ENCODE measurements at places on chromosomes 2 and 18.

DNA sequence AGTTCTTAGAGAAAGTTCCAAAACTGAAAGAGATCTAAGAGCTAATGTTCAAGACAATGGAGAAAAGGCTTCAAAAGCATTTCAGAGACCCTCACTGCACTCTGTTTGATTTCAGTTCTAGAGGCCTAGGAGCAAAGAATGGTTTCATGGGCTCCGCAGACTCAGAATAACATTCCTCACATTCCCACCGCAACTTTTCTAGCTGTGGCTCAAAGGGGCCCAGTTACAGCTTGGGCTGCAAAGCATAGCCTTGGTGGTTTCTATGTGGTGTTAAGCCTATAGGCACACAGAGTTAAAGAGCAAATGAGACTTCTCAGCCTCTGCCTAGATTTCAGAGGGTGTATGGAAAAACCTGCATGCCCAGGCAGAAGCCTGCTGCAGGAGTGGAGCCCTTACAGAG, 73.0 kb downstream of the FSIP2 start:
- no peak for DNase-seq

- DNase-seq, result no peak
These were observed 47.7 kb upstream of the SELENOI start for GRCh38 chr2:26298286-26298637.

- DNase-seq, result no peak
These were observed 70.3 kb upstream of the SMAD7 start for GRCh38 chr18:49021076-49021432.

DNA sequence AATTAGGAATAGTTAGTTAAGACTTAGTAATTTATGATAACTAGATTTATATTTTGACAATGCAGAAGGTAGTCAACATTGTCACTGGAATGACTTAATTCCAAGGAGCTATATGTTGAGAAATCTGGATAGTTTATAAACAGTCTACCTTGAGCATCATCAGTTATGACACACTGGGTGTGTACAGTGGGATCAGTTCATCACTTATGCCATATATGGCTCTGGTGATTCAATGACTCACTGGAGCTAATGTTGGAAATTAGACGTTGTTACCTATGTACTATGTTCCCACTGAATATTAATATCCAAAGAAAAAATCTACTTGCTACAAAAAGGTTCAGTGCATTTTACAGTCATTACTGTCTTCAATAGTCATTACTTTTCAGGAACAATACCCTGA, 34.0 kb upstream of the ITPRID2 start:
- DNase-seq, result no peak

DNA sequence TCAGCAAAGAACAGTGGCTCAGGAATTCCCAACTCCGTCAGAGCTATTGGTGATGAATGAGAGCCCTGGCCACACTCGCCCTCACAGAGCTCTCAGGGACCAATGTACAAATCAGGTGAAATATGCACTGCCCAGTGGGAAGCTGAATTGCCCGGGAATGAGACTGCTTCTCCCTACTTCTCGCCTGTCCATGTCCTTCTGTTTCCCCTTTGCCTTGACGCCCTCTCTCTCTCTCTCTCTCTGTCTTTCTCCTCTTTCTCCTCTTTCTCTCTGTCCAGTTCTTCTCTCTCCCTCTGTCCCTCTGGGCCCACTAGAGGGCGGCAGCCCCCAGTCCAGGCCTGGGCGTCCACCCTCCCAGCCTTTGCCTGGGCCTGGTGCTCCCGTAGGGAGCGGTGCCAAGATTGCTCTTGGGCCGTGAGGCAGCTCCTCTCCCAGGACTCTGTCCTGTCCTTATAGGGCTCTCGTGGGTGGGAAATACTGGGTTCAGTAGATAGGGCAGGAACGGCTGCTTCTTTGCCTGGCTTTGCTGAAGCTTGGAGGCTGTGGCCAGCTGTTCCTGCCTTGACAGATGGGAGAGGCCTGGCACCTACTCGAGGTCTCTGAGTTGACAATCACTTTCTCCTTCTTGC, 28.4 kb upstream of the PUM2 start:
- no peak for DNase-seq

DNA sequence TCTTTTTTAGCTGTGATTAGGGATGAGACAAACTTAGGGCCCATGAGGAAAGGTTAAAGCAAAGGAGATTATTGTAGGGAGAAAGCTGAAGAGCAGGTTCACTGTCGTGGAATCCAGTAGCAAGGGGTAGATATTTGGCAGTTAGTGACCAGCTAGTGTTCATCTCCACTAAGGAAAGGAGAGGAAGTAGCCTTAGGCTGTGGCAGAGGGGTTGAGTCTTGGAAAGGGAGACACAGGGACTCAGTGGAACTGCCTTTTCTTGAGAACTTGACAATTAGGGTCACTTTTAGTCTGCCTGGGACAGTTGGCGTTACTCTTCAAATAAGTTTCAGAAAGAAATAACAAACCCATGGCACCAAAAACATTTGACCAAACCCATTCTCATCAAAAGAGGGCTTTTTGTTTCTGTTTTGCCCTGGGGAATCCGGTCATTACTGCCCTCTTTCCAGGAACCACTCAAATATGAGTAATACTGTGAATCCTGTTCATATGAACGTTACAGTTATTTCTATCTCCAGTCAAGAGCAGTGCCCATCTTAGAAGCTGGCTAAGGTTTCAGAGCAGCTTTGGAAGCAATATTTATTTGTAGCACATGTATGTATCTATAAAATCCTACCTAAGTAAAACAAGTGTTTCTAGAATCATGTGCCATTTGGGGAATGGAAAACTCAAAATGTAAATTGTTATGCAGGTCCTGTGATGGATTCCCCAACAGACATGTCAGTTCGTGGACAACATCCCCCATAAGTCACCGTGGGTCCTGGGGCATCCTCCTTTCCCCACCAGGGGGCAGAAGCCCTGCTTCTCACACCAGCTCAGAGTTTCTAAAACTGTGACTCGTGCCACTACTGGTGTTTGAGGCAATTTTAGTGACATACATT, 77.3 kb upstream of the PHLPP1 start:
- peak; percentile 71 for DNase-seq

- DNase-seq, result no peak
These were observed 22.2 kb upstream of the ATOH8 start for GRCh38 chr2:85731606-85732005.

DNA sequence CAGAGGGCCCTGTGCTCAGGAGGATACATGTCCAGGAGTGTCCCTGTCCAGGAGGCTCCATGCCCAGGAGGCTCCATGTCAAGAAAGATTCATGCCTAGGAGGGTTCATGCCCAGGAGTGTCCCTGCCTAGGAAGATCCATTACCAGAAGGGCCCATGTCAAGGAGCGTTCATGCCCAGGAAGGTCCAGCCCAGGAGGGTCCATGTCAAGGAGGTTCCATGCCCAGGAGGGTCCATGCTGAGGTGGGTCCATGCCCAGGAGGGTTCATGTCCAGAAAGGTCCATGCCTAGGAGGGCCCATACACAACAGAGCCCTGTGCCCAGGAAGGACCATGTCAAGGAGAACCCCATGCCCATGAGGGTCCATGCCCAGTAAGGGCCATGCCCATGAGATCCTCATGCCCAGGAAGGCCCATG, 7.0 kb downstream of the GPR35 start:
- no peak for DNase-seq

DNA sequence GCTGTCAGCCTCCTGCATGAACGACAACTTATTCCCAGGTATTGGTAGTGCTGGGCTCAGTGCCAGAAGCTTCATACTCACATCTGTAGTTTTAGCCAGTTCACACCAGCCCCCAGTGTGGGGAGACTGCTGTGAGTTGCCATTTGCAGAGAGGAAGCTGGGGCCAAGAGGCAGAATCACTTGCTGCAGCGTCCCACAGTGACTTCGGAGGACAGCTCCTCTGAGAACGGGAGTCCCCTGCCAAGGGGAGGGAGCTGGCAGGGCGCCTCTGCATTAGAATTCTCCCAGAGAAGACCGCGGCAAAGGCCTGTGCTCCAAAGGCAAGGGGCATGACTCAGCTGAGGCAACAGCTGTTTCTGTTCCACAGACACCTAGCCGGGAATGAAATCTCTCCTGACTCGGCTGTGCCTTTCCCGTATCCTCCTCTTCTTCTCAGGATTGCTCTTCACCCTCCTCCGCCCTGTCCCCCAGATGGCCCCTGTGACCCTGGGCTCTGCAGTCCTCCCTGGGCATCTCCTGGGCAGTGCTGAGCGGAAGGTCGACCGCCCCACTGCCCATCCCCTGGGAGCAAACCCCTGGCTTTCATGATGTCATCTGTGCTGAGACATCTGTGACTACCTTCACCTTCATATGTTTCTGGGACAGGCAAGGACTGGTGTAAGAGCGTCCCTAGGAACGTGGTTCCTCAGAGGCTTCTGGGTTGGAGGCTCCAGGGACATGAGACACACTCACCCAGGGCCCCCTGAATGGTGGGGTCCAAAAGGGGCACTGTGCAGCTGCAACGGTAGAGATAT, 18.0 kb downstream of the MAL start:
- peak; percentile 56 for DNase-seq

DNA sequence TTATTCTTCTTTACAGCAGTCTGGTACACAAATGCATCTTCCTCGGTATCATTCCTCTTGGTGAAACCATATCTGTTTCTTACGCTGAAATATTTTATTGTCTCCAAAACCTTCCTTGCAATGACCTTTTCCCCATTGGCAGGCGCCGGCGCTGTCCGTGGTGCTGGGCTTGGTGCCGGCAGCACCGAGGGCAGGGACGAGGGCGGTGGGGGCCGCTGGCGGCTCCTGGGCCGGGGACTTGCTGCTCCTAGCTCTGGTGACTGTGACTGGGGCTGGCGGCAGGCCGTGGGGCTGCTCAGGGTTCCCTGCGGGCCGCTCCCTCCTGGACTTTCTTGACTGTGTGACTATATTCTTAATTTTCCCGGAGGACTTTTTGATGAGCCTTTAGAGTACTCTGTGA, 72.5 kb downstream of the GPR39 start:
- no peak for DNase-seq

- no peak for DNase-seq
These were observed 41.7 kb downstream of the APOB start for GRCh38 chr2:21001988-21002813.

DNA sequence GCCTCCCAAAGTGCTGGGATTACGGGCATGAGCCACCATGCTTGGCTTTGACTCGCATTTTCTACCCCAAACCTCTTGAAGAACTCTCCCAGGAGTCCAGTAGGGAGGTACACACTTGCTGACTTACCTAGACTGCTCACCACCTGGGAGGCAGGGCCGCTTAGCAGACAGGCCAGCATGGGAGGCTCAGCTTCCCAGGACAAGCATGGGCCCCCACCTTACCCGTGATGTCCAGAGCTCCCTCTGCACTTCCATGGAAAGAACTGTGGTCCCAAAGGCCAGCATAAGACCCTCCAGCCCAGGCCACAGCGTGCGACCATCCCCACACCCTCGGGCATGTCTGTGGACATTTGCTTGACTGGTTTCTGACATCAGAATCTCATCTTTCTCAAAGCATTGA, 36.8 kb downstream of the ST8SIA5 start:
- DNase-seq, result no peak

- no peak for DNase-seq
These were observed 52.9 kb downstream of the SATB2 start for GRCh38 chr2:199404841-199405240.

GRCh38 chr2:234917211-234917975, 34.4 kb upstream of the SH3BP4 start:
- DNase-seq, result no peak

- DNase-seq, result no peak
These were observed 65.0 kb downstream of the ZNF385B start for GRCh38 chr2:179796213-179797007.

DNA sequence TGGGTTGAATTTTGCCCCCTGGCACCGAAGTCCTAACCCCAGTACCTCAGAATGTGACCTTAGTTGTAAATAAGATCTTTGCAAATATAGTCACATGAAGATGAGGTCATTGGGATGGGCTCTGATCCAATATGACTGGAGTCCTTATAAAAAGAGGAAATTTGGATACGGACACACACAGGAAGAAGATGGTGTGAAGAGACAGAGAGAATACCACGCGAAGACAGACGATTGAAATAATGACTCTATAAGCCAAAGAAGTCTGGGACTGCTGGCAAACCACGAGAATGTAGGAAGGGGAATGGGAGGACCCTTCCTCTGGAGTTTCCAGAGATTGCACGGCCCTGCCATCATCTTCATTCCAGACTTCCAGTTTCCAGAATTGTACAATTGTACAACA, 98.6 kb downstream of the CPO start:
- no peak for DNase-seq

DNA sequence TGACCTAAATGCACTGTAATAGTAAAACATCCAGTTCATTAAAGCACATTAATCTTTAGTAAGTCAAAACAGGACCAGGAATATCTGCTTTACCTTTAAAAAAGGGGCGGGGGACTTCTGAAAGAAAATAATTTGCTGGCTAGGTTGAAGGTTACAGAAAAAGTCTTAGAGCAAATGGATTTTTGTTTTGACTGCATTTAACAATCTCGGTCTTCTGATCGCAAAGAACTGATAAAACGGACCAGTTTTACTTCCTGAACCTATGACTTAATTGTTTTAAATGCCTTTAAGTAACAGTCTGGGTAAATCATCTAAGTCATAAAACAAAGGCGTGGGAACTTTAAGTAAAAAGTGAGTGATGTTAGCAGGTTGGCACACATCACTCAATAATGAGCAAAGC, 783 bp downstream of the BUB1 start:
- no peak for DNase-seq

DNA sequence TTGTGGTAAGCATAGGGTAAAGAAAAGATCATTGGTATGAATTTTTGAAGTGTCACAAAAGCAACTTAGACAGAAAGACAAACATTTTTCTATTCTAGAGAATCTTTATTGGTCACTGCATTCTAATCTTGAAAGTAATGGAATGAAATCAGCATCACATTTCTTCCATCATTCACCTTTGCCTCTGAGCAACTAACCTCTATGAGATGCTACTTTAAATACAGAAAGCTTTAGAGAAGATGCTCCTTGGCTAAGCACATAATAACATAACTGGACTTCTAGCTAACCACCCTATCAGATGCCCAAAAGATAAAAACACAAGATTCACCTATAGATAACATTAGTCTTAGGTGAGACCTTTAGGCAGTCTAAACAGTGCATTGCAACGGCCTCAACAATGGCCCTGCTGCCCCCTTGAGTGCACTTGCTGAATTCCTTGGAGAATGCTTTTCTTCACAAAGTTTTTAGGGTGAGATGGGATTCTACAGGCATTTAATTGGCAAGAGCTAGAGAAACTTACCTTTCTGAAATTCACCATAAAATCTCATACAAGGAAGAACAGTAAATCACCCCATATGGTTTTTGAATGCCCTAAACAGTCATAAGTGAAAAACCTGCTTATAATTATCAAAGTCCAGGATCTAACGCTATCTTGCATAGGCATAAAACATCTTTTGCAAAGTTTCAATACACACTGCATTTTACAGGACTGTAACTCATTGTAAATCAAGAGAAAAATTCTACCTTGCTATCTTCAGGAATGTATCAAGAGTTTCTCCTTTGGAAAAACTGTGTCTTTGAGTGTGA, 791.3 kb upstream of the CHAC2 start:
- DNase-seq, result no peak
